CD8-positive, alpha-beta T cell (primary cell): ENCODE measurements at places on chromosomes 5 and 9.

DNA sequence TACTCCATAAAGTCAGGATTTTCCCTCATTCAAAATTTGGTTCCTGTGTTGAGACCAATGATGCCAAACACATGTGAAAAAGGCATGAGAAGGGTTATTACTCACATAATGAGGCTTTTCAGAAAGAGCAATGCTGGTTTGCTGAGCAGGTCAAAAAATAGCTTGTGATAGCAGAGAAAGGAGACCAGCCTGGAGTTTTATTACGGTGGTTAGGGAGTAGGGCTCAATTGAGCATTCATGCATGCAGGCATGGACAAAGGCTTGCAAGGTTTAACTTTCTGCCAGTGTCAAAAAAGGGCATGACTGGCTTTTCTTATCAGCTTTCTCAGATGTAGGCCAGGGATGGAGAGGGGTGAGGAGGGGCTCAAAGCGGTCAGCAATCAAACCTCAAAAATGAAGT lies 628.3 kb downstream of the DNAH5 start:
- no peak for DNase-seq

DNA sequence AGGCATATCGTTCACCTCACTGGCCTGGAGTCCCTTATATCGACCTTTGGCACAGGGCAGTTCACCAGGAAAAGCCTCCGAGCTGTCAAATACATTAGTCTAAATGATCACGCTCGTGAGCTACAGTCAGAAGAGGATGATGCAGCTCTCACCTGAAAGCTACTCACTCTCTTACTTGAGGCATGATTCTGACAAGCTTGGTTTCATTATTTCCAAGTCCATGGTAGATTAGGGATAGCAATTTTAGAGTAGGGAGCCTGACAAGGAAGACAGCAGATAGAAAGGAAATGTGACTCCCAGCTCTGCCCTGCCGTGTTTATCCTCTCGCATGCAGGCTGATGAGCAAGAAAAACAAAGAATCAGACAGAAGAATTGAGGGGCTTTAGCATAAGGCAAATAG lies 98.0 kb upstream of the MAP1B start:
- DNase-seq, result no peak

- no peak for DNase-seq
Measured at GRCh38 chr5:61595426-61595825, 263.4 kb downstream of the ZSWIM6 start.

- no peak for DNase-seq
Measured at GRCh38 chr5:37184748-37185364, 64.3 kb downstream of the CPLANE1 start.

DNA sequence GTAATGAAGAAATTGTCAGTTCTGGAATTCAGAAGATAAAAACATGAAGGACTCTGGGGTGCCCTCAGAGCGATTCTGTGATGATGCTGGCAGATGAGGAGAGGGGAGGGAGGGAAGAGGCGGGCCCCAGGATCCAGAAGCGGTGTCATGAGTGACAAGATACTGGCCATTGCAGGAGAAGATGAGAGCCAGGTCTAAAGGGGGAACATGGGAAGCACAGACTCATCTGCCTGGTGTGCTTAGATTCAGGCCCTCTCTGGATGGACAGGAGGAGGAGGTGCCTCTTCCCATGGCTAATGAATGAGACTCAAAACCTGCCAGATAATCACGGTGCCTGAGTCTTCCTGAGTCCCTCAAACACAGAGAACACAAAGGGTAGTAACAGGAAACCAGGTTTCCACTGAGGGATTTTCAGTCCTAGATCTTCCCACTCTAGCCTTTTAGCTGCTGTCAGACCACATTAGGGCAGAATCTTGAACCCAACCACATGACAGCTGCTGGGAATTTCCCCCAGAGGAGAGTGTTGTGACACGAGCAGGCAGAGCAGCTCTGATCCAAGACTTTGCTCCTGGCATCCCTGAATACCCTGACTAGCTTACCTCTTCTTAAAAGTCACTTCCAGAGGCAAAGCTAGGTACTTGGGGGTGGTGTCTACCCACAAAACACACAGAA lies 28.2 kb upstream of the HSPA9 start:
- DNase-seq, result peak; percentile 29
